ENCODE measurements at places on chromosomes 16 and 17.

GRCh38 chr17:58338841-58339754 lies 10.5 kb upstream of the TSPOAP1 start:
- DNase-seq, result no peak

- DNase-seq, result no peak
Observed at GRCh38 chr16:27304881-27305745, 8.7 kb upstream of the IL4R start.

DNA sequence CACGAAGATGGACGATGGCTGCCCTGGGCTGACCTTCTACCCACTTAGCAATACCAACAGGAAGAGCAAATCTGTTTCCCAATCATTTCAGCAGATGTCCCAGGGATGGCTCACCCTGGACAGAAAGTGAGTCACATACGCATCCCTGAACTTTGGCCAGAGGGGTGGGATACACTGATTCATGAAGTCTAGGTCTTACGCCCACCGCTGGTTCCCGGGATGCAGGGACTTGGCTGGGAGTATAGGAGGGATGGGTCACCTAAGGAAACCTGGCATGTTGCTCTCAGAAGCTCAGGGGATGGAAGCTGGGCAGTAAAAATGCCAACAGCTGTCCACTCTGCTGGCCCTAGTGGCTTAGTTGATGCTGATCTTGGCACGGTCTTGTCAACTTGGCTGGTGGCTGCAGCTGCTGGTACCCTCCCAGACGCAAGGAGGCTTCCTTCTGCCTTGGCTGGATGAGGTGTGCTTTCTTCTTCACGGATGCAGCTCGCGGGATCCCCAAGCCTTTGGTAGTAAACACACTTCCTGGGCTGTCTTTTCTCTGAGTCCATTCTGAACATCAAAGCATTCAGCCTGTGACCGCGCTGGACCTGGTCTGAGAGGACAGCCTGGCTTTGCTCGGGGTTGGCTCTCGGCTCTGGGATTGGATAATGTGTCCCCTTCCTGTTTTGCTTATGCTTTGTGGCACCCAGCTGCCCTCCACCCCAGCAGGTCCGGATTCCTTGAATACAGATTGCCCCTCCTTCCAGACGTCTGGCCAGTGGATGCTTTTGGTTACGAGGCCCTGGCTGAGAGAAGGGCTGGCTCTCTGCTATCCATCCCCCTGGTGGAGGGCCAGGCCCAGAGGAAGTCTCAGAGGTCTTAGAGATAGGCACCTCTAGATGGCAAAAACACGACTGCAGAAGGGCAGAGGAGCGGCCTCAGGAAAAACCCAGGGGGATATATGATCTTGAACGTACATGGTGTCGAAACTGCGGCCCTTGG lies 71.5 kb downstream of the RAP1GAP2 start:
- no peak for DNase-seq

- no peak for DNase-seq
Observed at GRCh38 chr16:35533683-35534082, 2074.3 kb downstream of the TP53TG3F start.

- DNase-seq, result no peak
Observed at GRCh38 chr17:19343671-19344151, 18.8 kb downstream of the B9D1 start.

Data from GM12891 (cell line).